ENCODE measurements at places on chromosomes 6 and 20.

GRCh38 chr20:35133031-35133430, 14.1 kb downstream of the EDEM2 start:
- DNase-seq, result no peak

GRCh38 chr6:13741365-13741764, 29.7 kb upstream of the RANBP9 start:
- DNase-seq, result no peak

DNA sequence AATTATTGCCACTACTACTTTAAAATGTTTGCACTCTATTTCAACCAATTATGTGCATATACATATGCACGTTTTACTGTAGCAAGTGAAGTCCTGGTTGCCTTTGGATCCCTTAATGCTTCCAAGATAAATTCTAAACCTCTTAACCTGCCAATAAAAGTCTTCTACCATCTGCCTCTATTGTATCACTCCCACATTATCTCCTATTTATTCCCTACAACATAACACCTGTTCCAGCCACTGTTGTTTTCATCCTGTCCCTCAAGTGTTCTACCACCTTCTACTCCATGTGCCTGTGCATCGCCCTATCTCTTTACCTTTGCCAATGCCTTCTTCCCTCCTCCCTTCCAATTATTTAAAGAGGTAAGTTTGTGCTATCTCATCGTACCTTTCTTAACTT, 499.0 kb upstream of the RNF217 start:
- DNase-seq, result no peak

DNA sequence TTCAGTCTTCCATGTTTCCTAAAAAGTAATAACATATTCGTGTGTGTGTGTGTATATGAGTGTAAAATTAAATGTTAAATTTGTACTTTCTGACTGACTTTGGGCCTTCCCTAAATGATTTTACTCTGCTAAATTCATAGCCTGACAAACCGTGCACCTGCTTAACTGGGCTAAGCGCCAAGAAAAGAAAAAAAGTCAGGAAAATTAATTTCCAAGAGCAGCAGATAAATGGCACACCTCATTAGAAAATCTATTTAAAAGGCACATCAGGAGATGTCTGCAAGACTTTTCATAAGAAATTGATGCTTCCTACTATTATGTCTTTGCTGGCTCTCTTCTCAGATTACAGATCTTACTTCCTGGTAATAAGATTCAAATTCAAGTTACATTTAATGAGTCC, 72.4 kb downstream of the TRDN start:
- no peak for DNase-seq

- DNase-seq, result no peak
These were observed 71.5 kb downstream of the SLC23A2 start for GRCh38 chr20:4929686-4930397.

DNA sequence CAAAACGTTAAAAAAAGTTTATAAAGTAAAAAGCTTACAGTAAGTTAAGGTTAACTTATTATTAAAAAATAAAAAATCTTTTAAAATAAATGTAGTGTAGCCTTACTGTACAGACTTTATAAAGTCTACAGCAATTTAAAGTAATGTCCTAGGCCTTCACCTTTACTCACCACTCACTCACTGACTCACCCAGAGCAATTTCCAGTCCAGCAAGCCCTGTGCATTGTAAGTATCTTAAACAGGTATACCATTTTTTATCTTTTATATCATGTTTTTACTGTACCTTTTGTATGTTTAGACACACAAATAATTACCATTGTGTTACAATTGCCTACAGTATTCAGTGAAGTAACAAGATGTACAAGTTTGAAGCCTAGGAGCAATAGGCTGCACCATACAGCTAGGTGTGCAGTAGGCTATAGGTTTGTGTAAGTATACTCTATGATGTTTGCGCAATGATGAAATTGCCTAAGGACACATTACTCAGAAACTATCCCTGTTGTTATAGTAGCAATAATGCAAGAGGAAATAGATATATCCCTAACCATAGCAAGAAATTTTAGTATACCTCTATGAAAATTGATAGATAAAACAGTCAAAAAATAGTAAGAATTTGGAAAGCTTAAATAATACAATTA, 39.5 kb downstream of the FBXO5 start:
- no peak for DNase-seq

GRCh38 chr6:111740506-111740905, 132.7 kb downstream of the FYN start:
- DNase-seq, result no peak

All from astrocyte (in vitro differentiated cells and primary cell).